Head of caudate nucleus (tissue), 42 donors: ENCODE measurements at places on chromosomes 13 and 19.

GRCh38 chr13:78085434-78086225 is 167.0 kb upstream of the EDNRB start:
- DNase-seq, result no peak

- no peak for DNase-seq
These were observed 33.0 kb downstream of the XPO4 start for GRCh38 chr13:20869540-20869939.

- DNase-seq, result peak; percentile 48
These were observed at the start of gene VAV1 for GRCh38 chr19:6772028-6772865. VAV1 (plus strand) TSS chr19:6772708; CDS start chr19:6772808, 100 bp downstream.

DNA sequence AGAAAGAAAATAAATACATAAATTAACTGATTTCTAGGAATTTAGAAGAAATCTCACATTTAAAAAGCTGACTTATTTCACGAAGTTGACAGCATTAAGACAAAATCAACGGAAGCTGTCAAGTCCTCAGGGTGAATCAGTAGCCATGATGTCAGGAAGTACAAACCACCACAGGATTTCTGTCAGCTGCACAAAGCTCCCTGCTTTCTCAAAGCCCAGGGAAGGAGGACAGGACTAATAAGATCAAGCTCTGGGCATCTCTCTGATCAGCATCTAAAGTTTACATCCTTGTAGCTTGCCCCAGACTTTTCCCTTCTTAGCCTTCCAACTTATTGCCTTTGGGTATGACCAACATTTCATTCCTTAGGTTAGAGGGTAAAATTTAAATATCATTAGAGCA is 9.4 kb downstream of the DCT start:
- no peak for DNase-seq

DNA sequence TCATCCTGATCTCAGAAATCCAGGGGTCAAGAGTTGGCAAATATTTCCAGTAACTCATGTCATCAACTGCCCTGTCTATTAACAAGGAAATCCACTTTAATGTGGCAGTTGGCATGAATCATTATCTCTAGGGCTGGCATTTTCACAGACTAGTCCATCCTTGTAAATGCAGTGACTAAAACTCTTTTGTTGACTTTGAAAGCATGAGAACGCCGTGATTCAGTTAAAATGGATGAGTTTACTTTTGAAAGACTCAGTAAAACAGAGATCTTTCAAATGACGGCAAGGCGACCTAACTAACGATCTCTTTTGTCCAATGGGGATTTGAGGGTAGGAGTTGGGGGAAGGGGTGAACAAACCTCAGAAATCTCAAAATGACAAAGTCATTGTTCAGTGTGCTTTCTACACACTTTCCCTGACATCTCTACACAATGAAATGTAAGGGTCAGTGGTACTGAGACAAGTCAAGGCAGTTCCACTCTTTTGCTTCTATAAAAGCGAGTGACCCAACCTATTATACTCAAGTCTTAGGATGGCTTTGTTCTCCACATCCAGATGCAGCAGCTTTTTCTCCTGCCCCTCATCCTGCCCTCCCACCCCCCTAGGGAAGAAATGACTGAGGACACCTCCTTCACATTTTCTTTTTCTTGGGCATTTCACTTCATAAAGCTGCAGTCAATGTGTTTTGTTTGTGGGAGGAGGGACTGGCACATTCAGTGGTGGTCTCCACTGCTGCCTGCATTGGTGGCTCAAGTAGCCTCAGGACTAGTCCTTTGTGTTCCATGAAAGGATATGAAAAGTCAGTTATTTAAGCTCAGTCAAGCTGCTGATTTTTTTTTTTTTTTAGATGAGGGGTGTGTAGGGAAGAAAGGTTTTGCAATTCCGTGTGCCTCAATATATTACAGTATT is 200.5 kb downstream of the ABCC4 start:
- no peak for DNase-seq

DNA sequence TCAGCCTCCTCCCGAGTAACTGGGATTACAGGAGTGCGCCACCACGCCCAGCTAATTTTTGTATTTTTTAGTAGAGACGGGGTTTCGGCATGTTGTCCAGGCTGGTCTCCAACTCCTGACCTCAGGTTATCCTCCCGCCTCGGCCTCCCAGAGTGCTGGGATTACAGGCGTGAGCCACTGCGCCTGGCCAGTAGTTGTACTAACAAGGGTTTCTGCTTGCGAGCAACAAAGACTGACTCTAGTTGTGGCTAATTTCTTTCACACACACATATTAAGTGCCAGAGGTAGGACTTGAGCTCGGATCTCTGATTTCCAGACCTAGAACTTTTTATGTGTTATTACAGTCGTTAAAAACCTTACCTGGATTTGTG is 635 bp upstream of the PCCA start:
- no peak for DNase-seq

DNA sequence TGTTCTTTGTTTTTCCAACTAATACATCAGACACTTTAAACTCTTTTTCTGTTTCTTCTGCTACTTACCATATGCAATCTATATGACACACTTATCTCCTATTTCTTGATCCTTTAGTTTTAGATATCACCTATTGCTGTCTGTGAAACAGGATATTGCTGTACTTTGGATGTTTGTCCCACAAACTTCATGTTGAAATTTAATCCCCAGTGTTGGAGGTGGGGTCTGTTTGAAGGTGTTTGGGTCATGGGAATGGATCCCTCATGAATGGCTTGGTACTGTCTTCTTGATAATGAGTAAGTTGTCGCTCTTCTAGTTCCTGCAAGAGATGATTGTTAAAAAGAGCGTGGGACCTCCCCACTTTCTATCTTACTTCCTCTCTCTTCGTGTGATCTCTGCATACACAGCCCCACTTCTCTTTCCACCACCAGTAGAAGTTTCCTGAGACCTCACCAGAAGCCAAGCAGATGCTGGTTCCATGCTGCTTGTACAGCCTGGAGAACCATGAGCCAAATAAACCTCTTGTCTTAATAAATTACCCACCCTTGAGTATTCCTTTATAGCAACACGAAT is 244.2 kb downstream of the NHLRC3 start:
- no peak for DNase-seq

- no peak for DNase-seq
These were observed 8.3 kb downstream of the IRS2 start for GRCh38 chr13:109778102-109778542.
